ENCODE measurements at places on chromosomes 16 and 17.

DNA sequence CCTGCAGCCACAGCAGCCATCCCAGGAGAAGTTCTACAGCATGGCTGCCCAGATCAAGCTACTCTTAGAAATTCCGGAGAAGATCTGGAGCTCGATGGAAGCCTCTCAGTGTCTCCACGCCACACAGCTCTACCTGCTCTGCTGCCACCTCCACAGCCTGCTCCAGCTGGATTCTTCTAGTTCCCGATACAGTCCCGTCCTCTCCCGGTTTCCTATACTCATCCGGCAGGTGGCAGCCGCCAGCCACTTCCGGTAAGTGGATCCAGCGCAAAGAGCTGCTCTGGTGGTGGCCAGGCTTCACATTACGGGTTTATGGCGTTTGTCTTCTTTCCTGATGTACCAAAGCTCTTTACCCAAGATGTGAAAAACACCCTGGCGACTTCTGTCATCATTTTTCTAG, 3.6 kb downstream of the COG1 start:
- no peak for DNase-seq

- no peak for DNase-seq
Measured at GRCh38 chr16:30473231-30474073, 910 bp downstream of the ITGAL start.

- no peak for DNase-seq
Measured at GRCh38 chr16:57797526-57798266, 4.6 kb downstream of the KIFC3 start.

- DNase-seq = no peak
Measured at GRCh38 chr16:89561142-89561883, 831 bp downstream of the RPL13 start.

DNA sequence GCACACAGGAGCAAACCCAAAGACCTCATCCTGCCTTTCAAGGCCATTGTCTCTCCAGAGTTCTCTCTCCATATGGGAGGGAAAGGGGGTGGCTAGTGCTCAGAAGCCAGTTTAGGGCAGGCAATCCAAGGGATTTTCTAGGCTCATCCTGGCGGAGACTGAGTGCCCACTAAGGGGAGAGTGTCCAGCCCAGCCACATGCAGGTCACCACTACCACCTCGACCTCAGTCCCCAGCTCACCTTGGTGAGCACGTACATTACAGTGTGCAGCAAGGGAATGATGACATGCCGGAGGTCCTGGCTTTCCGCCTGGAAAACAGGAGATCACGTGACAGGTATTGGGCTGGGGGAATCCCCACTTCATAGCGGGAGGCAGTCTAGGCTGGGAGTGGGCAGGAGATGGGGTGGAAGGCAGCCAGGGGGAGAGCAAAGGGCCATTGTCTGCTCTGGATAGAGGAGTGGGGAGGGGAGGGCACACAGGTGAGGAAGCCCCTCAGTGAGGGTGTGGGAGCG, 29.9 kb downstream of the PIK3R6 start:
- no peak for DNase-seq

- no peak for DNase-seq
Measured at GRCh38 chr17:74448756-74449155, 16.9 kb downstream of the GPRC5C start.

DNA sequence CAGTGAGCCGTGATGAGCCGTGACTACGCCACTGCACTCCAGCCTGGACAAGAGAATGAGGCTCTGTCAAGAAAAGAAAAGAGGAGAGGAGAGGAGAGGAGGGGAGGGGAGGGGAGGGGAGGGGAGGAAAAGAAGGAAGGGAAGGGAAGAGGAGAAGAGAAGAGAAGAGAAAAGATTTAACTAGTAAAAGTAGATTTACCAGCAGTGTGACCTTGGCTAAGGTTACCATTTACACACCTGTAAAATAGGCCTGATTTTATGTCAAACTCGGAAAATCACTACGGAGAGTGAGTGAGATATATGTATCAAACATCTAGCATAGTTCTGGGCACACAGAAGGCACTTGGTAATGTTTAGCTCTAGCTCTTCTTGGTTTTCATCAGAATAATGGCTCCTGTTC, 109.2 kb downstream of the LYRM1 start:
- DNase-seq = no peak

DNA sequence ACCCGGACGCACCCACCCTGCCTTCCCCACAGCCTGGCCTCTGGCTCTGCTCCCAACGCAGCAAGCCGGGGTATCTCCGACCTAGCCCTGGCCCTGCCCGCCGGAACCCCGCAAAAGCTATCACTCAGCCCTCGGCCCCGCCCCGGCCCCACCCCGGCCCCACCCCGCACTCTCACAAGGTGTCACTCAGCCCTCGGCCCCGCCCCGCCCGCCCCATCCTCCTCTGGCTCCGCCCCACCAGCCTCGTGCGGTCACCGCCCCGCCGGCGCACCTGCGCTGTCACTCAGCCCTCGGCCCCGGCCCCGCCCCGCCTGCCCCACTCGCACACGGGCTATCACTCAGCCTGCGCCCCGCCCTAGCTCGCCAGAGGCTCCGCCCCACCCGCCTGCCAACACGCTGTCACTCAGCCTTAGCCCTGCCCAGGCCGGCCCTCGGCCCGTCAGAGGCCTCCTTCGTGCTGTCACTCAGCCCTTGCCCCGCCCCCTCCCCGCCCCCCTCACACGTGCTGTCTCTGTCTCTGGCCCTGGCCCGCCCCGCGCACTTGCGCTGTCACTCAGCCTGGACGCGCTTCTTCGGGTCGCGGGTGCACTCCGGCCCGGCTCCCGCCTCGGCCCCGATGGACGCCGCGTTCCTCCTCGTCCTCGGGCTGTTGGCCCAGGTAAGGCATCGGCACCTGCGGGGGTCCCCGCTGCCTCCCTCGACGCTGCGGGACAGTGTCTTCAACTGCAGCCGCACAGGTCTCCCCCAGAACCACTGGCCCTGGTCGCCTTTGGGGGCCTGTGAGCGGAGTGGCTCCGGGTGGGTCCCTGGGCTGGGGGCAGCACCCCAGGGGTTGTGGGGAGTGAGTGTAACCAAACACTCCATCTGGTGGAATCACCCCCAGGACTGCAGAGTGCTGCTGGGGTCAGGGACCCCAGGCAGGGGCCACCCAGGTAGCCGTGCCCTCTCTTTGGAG, at the start of gene CDH15:
CDH15 (plus strand) TSS at position 533 of the 955 bp plus-strand sequence; CDS start at position 617, 84 bp downstream.
- DNase-seq = peak; percentile 93

GRCh38 chr17:50922721-50923405, 56.7 kb upstream of the TOB1 start:
- DNase-seq = no peak

DNA sequence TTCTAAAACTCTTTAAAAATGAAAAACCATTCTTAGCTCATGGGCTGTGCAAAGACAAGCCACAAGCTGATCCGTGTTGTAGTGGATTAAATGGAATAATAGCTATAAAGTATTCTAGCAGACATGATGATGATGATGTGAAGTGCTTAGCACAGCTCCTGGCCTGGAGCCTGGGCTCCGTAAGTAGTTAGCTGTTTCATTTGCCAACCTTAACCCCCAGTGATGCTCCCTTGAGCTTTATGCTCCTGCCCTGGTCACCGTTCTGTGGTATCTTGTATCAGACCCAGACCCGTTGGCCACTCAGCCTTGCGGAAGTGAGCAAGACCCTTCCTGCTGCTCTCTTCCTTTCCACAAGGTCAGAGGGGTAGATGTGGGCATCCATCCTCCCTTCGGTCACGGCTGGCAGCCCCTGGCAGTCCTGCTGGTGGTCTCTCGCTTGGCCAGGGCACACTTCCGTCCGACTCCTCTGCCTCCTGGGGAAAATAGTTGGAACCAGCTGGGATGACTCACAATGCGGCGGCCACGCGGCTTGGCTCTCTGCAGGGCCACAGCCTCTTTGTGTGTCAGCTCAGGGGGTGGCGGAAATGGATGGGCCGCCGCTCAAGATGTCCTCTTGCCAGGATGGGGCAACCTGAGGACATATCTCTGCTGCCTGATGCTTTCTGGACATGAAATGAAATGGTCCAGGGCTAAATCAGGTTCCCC, 79.1 kb downstream of the GPR139 start:
- no peak for DNase-seq

DNA sequence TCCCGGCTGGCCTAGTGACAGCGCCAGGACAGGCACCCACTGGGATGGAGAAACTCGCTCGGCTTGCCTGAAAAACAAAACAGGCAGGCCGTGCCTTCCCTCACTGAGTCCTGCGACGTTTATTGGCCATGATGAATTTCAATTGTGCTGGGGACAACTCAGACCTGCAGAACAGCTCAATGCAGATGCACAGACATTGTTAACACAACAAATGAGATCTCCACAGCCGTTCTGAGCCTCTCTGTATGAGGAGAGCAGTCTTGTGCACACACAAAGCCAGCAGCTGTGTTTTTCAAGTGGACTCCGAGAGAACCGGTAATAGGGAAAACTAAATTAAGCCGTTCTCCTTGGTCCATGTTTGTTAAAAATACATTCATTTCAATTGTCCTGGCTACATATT, 15.9 kb downstream of the SHISA6 start:
- DNase-seq = no peak

DNA sequence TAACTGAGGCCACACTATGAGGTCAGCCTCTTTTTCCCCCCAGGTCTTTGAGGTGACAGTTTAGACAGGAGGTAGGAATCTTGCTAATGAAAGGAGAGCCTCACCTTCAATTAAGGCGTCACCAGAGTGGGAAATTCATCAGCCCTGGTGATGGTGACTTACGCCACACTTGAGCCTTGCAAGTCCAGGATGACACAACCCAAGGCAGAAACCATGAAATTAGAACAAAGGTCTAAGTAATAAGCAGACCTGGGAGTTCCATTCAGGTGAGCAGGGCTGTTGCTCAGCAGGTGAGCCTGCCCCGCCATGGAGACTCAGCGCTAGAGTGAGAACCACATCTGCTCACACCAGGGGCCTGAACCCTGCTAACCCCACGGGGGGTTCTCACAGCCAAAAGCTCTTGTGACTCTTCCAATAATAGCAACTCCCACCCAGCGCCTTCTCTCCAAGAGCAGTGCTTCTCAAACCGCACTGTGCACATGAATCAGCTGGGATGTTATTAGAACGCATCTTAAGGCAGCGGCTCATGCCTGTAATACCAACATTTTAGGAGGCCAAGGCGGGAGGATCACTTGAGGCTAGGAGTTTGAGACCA, 28.7 kb upstream of the KIFC3 start:
- DNase-seq = no peak

DNA sequence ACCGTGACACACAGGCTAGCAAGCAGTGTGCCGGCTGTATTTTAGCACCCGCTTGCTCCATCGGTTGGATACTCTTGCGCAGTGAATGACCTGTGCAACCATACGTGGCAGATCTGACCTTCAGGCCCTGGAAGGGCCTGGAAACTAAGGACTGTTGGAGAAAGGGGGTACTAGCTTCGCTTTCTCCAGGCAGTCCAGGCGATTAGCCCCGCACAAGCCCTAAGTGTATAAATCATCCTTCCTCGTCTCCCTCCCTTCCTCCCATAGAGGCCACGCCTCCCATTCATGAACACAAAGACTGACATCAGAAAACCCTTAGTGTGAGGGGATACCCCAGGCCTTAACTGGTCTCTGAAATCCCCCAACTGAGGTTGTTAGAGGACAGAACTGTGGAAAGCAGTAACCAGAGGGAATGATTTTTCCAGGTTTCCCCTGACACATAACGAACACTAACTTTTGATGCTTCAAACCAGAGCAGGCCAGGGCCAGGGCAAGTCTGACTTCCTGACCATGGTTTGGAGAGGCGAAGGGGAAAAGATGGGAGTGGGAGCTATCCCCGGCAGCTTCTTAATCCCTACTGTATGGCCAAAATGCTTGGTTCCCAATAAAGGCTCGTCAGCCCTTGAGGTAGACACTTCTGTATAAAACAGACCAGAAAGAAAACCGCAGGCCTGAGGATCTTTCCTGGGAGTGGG, 1.4 kb upstream of the DYNLL2 start:
- DNase-seq = no peak

GRCh38 chr17:4436381-4436780, 2.6 kb downstream of the SPNS3 start:
- DNase-seq = no peak

- DNase-seq = no peak
Measured at GRCh38 chr16:84884246-84884595, 64.4 kb downstream of the CRISPLD2 start.

- DNase-seq = no peak
Measured at GRCh38 chr16:48075398-48075797, 80.4 kb downstream of the ABCC12 start.

GRCh38 chr17:30241051-30241450, 5.6 kb upstream of the SLC6A4 start:
- DNase-seq = no peak

DNA sequence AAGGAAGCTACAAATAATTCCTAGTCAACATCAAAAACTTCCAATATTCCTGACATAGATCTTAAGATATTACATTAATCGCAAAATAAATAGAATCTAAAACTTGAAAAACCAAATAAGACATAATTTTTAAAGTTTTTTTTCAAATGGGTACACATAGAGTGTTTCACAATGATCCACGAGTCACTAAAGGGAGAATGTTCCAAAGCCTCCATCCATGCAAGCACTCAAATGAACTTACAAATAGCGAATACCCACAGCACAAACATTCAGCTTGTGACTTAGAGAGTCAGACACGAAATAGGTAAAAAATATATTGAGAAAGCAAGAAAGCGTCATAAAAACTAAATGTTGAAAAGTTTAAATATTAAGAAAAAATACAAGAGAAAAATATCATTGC, 65.7 kb downstream of the CEP112 start:
- no peak for DNase-seq

DNA sequence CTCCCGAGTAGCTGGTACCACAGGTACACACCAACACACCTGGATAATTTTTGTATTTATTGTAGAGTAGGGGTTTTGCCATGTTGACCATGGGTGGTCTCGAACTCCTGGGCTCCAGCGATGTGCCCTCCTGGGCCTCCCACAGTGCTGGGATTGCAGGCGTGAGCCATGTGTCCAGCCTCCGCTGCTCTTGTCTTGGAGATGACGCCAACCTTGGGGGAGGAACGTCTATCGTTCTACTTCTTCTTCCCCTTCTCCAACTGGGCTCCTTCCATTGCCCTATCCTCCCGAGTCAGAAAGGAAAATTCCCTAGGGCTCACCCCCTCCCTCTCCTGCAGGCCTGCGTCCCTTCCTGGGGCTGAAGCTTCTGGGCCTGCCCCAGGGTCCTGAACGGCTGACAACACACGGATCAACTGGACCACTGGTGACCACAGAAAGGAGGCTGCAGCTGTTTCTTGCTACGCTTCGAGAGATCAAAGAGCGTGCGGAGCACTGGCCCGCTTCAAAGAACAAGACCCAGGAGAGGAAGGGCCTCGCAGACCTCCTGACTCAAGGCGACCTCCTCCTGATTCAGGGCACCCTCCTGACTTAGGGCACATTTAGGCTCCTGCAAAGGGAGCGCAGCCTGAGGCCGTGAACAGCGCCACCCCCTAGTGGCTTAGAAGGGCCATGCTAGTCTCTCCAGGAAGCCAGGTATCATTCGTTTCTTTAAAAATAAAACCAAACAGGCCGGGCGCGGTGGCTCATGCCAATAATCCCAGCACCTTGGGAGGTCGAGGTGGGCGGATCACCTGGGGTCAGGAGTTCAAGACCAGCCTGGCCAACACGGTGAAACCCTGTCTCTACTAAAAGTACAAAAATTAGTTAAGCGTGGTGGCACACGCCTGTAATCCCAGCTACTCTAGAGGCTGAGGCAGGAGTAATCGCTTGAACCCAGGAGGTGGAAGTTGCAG, 48.5 kb upstream of the HELZ start:
- DNase-seq = peak; percentile 58

GRCh38 chr17:78808163-78808562, 26.1 kb upstream of the CYTH1 start:
- no peak for DNase-seq
